Karpas-422 (cell line): ENCODE measurements at places on chromosomes 1 and 21. TPM values are rescaled to one million over a fixed set of nuclear protein-coding genes. Genes with fewer than 3 reads are reported as not detected.

DNA sequence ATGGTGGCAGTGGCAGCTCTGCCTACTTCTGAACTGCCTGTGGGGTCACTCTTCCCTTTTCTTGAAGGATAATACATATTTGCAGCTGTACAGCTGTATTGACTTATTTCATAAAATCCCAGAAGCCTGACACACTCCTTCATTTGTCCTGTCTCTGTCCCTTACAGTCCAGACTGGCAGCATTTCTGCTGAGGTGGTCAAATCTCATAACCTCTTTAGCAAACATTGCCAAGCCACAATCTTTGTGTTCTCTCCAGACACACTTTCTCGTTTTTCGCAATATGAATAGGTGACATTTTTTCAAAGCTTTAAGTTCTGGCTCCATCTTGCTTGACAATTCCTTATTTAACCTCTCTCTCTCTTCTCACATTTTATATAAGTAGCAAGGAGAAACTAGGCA, 15.2 kb downstream of the LY9 start:
- H3K27ac ChIP-seq = no peak overlapping the region
- no peaks in the 10 kb centered on the region for H3K36me3 ChIP-seq
- no peak for DNase-seq
- H3K4me3 ChIP-seq = no peak overlapping the region

DNA sequence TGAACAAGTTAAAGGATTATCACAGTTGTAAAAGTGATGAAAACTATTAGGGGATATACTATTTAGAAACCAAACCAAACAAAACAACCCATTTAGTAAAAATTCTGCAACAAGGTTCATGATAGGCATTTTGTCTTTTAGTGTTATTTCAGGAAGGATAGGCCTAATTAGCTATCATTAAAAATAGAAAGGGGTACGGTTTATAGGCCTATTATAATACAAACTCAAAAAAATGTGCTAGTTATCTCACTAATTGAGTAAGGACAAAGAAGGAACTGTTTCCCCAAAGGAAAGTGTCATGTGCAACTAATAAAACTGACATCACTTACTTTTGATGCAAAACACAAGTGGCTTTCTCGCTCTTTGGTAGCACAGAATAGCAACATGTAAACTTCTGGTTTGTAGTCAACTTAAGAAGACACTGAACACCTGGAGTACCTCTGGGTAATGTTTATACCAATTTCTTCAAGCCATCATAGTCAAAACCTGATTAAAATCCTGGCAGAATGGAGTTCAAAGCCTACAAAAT, 28.5 kb downstream of the SLC16A1 start:
- no peaks in the 10 kb centered on the region for H3K27me3 ChIP-seq
- H3K4me3 ChIP-seq = no peak overlapping the region

- no peak overlapping the region for H3K4me3 ChIP-seq
- H3K4me1 ChIP-seq = no peaks in the 10 kb centered on the region
- no peaks in the 10 kb centered on the region for H3K36me3 ChIP-seq
- no peak overlapping the region for H3K27ac ChIP-seq
Measured at GRCh38 chr1:63885899-63886298, 112.1 kb downstream of the ROR1 start.

- no peaks in the 10 kb centered on the region for H3K27me3 ChIP-seq
- H3K4me3 ChIP-seq = peak overlapping the region; percentile 36; the same call in 1 of the 2 replicates
- DNase-seq = peak; percentile 99
Measured at GRCh38 chr1:145978854-145979745, 14.6 kb downstream of the POLR3GL start.

GRCh38 chr1:183879494-183879893, 74.6 kb downstream of the RGL1 start:
- H3K36me3 ChIP-seq = no peaks in the 10 kb centered on the region
- DNase-seq = no peak
- H3K27ac ChIP-seq = no peak overlapping the region
- no peaks in the 10 kb centered on the region for H3K4me1 ChIP-seq

GRCh38 chr1:22076346-22076745, 23.8 kb downstream of the CDC42 start:
- H3K36me3 ChIP-seq = peaks cover 26% of the 10 kb centered on the region
- H3K27ac ChIP-seq = peak overlapping the region; percentile 90
- H3K4me3 ChIP-seq = peak overlapping the region; percentile 48; the same call in 1 of the 2 replicates
- H3K27me3 ChIP-seq = no peaks in the 10 kb centered on the region

- DNase-seq = no peak
- H3K4me3 ChIP-seq = no peak overlapping the region
- no peak overlapping the region for H3K27ac ChIP-seq
- H3K4me1 ChIP-seq = peaks cover 27% of the 10 kb centered on the region
- no peaks in the 10 kb centered on the region for H3K36me3 ChIP-seq
- no peaks in the 10 kb centered on the region for H3K27me3 ChIP-seq
Measured at GRCh38 chr1:182783068-182783467, 6.5 kb upstream of the NPL start.

DNA sequence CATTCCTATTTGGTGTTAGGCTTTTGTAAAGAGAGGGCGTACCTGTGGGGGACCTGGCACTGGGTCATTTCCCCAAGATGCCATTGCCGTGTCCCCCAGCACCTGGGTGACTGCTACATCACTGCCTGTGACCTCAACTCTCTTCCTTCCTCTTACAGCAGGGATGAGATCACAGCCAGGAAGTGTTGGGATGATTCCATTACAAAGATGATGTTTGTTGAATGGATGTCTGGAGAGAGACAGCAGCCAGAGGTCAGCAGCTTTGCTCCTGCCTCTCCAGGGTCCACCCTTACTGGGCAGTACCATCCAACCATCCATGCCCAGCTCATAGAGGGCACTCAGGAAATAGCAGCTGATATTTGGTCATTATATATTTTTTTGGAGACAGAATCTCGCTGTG, 35.1 kb downstream of the TMEM51 start:
- no peak overlapping the region for H3K4me3 ChIP-seq
- no peak for DNase-seq
- no peaks in the 10 kb centered on the region for H3K36me3 ChIP-seq
- no peaks in the 10 kb centered on the region for H3K27me3 ChIP-seq

DNA sequence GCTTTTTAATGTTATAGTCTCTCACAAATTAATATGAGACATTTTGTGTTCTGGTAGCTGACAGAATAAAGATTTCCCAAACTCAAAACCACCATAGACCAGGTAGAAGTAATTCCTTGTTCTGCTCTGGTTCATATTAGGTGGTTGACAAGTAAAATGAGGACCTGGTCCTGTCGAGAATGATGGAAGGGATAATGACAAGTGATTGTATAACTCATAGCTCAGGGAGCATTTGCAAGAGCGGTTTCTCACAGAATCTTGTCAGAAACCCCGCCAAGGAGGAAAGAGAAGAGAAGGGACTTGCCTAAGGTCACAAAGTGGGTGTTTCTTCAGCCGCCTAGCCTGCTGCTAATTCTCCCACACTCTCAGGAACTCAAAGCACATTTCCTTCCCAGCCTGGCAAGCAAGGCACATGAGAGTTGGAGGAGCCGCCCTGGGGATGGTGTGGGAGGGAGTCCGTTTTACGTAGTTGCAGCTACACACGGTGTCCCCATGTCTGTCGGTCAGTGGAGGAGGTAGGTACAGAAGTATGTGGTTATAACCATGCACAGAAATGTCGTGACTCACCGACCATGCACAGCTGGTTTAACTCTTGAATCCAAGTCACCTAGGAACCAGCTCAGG, 46.5 kb downstream of the SAMD13 start:
- no peaks in the 10 kb centered on the region for H3K4me1 ChIP-seq
- DNase-seq = no peak
- H3K36me3 ChIP-seq = no peaks in the 10 kb centered on the region
- H3K27ac ChIP-seq = no peak overlapping the region
- H3K27me3 ChIP-seq = no peaks in the 10 kb centered on the region

GRCh38 chr1:167057241-167057688, 32.9 kb downstream of the GPA33 start:
- no peak overlapping the region for H3K4me3 ChIP-seq
- peaks cover 18% of the 10 kb centered on the region for H3K4me1 ChIP-seq
- no peak overlapping the region for H3K27ac ChIP-seq
- peak; percentile 82 for DNase-seq
- no peaks in the 10 kb centered on the region for H3K36me3 ChIP-seq
- no peaks in the 10 kb centered on the region for H3K27me3 ChIP-seq

DNA sequence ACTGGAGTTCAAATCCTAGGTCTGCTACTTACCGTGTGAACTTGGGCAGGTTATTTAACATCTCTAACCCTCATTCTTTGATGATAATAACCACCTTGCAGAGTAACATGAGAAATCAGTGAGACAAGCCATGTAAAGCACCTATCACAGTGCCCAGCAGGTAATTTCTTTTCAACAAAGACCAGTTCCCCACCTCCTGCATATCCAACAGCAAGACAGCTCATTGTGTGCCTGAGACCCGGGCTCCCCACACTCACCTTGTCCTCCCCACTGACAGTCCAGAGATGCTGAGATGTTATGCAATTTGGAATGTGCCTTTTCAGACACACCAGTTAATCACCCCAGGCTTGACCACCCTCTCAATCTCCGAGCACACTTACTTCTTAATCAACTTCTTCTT, 367.6 kb upstream of the DAB1 start:
- DNase-seq = no peak
- H3K27ac ChIP-seq = no peak overlapping the region
- no peaks in the 10 kb centered on the region for H3K4me1 ChIP-seq
- H3K27me3 ChIP-seq = peaks cover 2% of the 10 kb centered on the region; the same call in 1 of the 2 replicates
- no peak overlapping the region for H3K4me3 ChIP-seq
- H3K36me3 ChIP-seq = no peaks in the 10 kb centered on the region

GRCh38 chr1:224333939-224334786, 4.2 kb upstream of the NVL start:
- peak overlapping the region; percentile 92 for H3K27ac ChIP-seq
- no peaks in the 10 kb centered on the region for H3K27me3 ChIP-seq
- H3K36me3 ChIP-seq = no peaks in the 10 kb centered on the region
- DNase-seq = peak; percentile 82

DNA sequence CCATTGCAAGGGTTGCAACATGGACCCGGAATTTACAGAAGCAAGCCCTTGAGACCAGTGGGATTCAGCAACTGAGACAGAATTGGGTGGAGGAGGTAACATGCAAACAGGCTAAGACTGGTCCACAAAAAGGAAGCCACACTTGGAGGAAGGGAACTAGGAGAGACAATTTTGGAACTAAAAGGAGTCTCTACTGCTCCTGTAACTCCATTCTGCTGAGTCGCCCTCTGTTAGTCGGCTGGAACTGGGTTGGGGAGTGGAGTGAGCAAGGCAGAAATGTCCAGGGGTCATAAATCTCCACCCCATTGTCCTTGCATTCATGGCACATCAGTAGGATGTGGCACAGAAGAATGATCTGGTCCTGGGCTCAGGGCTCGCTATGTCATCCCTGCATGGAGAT, 5.1 kb downstream of the LAMB3 start:
- DNase-seq = no peak
- no peak overlapping the region for H3K27ac ChIP-seq
- H3K4me1 ChIP-seq = no peaks in the 10 kb centered on the region
- H3K36me3 ChIP-seq = no peaks in the 10 kb centered on the region

DNA sequence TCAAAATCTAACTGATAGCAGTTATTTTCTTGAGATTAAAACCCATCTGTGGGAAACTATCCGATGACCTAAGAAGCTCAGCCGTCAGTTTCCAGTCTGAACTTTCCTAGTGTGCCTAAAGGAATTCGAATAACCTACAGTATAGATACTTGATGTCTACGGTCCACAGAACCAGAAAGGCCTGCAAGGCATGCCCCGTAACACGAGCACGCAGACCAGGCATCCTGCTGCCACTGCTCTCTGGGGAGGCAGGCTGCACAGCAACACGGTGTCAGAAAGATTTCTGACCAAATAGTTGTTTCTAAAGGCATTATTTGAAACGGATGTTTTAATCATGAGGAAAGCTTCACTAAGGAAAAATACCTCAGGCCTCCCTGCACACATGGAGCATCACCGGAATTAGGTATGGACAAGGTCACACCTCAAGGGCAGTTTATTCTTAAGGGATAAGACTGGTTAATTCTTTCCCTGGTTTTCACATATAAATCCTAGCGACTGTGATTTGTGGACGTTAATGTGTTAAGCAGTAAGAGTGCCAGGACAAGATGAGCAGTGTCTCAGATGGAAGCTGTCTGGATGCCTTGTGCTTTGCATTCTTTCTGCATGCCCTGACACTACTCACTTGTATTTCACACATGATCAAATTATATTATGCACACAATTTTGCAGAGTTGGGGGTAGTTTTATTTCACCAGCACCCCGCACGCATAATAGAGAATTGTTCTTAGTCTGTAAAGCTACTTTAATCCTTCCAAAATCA, 49.0 kb upstream of the NADK start:
- H3K4me3 ChIP-seq = no peak overlapping the region
- peaks cover 47% of the 10 kb centered on the region for H3K36me3 ChIP-seq
- peaks cover 87% of the 10 kb centered on the region for H3K4me1 ChIP-seq

- H3K27me3 ChIP-seq = no peaks in the 10 kb centered on the region
- no peak for DNase-seq
- H3K27ac ChIP-seq = no peak overlapping the region
- no peaks in the 10 kb centered on the region for H3K36me3 ChIP-seq
Measured at GRCh38 chr1:181251001-181251712, 162.7 kb downstream of the IER5 start.

DNA sequence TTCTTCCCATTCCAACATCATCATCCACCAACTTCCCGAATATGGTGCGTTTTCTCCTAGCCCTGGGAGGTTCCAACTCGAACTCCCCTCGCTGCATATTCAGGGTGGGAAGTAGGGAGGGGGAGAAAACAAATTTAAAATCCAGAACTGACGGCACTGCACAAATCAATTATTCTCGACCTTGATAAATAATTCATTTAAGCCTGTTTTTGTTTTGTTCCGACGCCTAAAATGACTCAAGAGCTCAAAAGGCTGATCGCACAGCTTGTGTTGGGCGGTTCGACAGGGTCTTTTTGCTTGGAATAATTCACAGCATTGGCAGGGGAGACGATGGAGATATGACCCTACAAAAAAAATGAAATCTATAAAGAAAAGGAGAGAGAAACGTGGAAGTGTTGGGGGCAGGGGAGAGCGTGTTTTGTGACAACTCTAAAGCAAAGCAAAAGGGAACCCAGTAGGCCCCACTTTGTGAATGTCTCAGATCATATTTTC, 3.1 kb upstream of the BARHL2 start:
- no peaks in the 10 kb centered on the region for H3K36me3 ChIP-seq
- H3K27me3 ChIP-seq = no peaks in the 10 kb centered on the region
- H3K4me1 ChIP-seq = no peaks in the 10 kb centered on the region
- DNase-seq = no peak
- no peak overlapping the region for H3K4me3 ChIP-seq

GRCh38 chr1:42851420-42851819, 5.0 kb downstream of the ZNF691 start:
- peaks cover 26% of the 10 kb centered on the region for H3K36me3 ChIP-seq
- peak overlapping the region; percentile 27 for H3K4me3 ChIP-seq
- H3K27me3 ChIP-seq = no peaks in the 10 kb centered on the region
- peak overlapping the region; percentile 88 for H3K27ac ChIP-seq
- no peak for DNase-seq

GRCh38 chr1:85366391-85367170, 90.1 kb upstream of the BCL10 start:
- no peaks in the 10 kb centered on the region for H3K27me3 ChIP-seq
- no peak overlapping the region for H3K4me3 ChIP-seq
- no peak overlapping the region for H3K27ac ChIP-seq
- DNase-seq = no peak
- H3K36me3 ChIP-seq = no peaks in the 10 kb centered on the region

Gene CXADR
- not detected in 2 replicates for total RNA-seq

Gene TIE1
- total RNA-seq = not detected in 2 replicates

Gene RHEX
- total RNA-seq = not detected in 2 replicates

Gene SLC30A1
- 8.0 and 16.7 TPM in 2 replicates for total RNA-seq

Gene USH2A
- total RNA-seq = not detected in 2 replicates

Gene KRTAP19-3
- not detected in 2 replicates for total RNA-seq

Gene FNBP1L
- total RNA-seq = 0.04 and 0.41 TPM in 2 replicates

Gene DNAI4
- total RNA-seq = 0.48 and 0.97 TPM in 2 replicates

Gene LCE1F
- total RNA-seq = not detected in 2 replicates

Gene HUNK
- total RNA-seq = not detected in 2 replicates

Gene TMPRSS15
- total RNA-seq = 0.19 TPM in 1 of 2 replicates, not detected in the other

Gene FAM43B
- total RNA-seq = not detected in 2 replicates
